ENCODE measurements at places on chromosomes 12 and 14. TPM values are rescaled to one million over a fixed set of nuclear protein-coding genes. Genes with fewer than 3 reads are reported as not detected.

DNA sequence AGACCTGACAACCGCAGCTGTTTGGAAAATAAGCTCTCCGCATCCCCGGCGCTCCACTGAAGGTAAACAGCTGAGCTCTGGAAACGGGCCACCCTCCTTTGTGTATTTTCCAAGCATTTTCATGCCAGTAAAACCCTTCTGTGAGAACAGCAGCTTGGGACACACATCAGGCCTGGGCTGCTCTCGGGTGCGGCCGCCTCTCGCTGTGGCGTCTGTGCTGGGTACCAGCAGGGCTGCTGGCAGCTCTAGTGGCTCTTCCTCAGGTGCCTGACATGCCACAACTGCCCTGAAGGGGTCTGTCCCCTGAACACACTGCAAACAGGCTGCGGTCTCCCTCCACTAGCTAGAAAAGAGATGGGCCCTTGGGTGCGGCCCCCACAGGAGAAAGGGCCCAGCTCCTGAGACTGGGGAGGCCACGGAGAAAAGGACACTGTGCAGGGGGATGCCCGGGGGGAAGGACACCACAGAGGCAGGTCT, 96.3 kb downstream of the ITPK1 start:
- peaks cover 4% of the 10 kb centered on the region for H3K36me3 ChIP-seq
- H3K4me1 ChIP-seq, result peaks cover 20% of the 10 kb centered on the region
- no peaks in the 10 kb centered on the region for H3K27me3 ChIP-seq

Gene PTPN6
- 489 TPM for total RNA-seq

Gene BRAP
- 16.3 TPM for total RNA-seq

Gene PLEKHD1
- not detected for total RNA-seq
